ENCODE measurements at places on chromosomes 6 and 20.

GRCh38 chr6:52718550-52718949, 44.7 kb downstream of the GSTA2 start:
- no peak for DNase-seq

DNA sequence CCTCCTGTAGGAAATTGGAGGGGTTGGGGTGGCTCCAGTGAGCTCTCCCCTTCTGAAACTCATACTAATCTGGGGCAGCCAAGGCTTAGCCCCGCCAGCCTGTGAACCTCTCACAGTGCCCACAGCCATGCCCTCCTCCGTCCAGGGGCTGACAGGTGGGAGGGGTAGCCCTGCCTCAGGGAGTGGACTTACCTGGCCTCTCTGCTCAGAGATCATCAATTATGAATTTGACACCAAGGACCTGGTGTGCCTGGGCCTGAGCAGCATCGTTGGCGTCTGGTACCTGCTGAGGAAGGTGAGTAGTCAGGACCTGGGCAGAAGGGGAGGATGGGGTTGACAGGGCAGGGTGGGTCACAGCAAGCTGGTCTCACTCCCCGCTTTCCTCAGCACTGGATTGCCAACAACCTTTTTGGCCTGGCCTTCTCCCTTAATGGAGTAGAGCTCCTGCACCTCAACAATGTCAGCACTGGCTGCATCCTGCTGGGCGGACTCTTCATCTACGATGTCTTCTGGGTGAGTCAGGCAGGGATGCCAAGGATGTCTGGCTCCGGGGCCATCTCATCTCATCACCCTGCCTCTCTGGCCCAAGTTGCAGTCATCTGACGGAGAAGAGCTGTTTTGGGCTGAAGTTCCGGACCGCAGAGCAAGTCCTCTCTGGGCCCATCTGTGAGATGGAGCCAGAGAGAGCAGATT, 34.7 kb downstream of the HM13 start:
- no peak for DNase-seq

GRCh38 chr6:170031684-170032121, 259.2 kb downstream of the DLL1 start:
- no peak for DNase-seq

DNA sequence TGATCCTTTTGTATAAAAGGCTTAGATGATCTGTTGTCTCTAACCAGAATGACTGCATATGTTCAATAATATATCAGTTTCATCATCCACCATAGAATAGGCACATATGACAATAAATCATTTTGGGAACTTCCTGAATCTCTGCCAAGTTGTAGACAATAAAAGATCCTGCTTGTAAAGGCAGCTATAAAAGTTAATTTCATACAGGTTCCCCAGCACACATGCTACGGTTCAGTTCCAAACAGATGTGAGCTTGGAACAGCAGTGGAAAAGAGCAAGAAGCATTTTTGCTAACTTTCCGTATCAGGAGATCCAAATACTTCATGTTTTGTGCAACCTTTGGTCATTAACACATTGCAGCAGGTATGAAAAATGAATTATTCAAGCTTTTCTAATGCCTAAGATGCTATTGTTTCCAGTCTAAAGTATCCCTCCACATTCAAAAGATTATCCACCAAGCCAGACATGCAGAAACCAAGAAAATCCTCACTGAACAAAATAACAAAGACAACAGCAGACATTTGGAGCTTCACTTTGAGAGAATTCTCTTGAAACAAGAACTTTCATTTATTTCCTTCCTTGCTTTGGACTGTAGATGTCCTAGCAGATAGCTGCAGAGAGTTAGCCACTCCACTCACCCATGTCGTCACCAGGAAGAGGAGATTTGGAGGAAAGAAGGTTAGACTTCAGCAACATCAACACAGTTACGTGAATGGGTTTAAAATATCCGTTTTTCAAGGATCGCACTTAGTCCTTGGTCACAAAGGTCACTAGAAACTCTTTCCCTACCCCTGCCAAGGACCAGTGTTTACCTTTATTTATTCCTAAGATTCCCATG, 453.5 kb upstream of the JARID2 start:
- no peak for DNase-seq

DNA sequence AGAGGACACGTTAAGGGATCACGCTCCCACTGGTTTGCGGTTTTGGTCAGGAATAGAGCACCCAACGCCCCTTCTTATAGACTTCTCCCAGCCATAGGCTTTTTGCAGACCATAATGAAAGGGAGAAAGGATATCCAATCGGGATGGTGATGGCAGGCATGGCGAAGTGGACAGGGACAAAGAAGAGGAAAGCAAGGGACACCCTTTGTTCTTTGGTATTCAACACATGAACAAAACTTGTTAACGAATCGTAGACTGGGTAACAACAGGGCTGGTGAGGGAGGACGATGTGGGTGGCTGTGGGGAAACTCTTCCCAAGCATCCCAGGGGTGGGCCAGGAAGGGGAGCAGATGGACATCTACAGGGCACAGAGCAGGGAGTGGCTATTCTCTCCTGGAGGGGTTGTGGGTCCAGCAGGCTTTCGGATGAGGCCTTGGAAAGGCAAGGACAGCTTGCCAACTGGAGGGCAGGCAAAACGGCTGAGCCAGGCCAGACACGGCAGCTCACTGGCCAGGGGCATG, 1.4 kb upstream of the HSP90AB1 start:
- no peak for DNase-seq

DNA sequence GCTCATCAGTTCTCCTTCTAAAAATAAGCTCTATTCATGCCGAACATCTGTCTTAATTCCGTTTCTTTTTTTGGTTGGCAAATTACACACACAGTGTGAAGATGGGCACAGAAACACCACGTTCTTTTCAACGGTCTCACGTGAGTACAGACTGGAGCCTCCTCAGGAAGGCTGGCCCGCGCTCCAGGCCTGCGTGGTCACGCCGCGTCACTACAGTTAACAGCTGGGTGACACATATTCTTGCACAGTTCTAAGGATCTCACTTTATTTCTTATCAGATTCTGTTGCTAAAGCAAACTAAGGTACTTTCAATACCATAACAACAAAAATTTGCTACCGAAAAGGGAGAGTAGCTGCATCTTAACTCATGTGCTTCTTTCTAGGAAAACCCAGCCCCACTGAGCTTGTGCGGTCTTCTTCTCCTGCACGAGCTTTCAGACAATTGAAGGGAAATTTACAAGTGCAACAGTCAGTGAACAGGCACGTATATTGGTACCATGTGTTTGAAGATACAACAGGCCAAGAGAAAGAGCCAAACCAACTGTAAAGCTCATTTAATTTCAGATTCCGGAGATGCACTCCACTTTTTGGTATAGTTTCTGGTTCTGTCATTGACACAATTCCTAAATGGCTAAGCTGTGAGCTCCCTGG, 55.6 kb upstream of the MPC1 start:
- no peak for DNase-seq

- no peak for DNase-seq
These were observed 204.8 kb upstream of the RSPO3 start for GRCh38 chr6:126913651-126914050.

Data from NCI-H187 (cell line).